ENCODE measurements at places on chromosomes 6 and 20.

DNA sequence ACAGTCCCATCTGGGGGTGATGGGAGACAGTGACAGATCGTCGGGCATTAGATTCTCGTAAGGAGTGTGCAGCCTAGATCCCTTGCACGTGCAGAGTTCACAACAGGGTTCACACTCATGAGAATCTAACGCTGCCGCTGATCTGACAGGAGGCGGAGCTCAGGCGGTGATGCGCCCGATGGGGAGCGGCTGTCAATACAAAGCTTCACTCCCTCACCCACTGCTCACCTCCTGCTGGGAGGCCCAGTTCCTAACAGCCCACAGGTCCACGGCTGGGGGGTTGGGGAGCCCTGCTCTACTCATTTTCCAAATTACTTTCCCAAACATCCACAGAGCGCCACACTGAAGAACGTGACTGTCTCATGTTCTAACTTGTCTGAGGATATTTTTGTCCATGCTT lies 25.3 kb downstream of the CTCFL start:
- DNase-seq, result no peak

GRCh38 chr6:139249395-139249794 lies 42.4 kb downstream of the TXLNB start:
- no peak for DNase-seq

DNA sequence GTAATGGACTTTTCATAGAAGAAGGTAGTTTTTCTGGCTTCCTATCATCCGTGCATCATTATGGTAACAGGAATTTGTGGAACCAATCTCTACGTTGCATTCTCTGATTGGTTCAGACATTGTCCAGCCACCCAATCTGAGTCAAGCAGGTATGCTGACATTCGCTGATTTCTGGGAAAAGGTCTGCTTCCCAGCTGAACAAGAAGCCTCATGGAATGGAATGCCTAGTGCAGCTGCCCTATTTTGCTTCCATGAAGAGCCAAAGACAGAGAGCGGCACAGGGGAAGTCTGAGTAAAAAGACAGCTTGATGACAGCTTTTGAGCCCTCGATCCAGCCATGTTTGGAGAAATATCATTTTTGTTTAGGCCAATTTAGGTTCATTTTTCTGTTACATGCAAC lies 38.5 kb upstream of the TXLNB start:
- no peak for DNase-seq

- no peak for DNase-seq
Observed at GRCh38 chr20:35506179-35506578, 23.3 kb downstream of the C20orf173 start.

- DNase-seq, result no peak
Observed at GRCh38 chr6:100447081-100447899, 17.4 kb downstream of the SIM1 start.

GRCh38 chr20:9223296-9223695 lies 154.4 kb downstream of the PLCB4 start:
- no peak for DNase-seq

DNA sequence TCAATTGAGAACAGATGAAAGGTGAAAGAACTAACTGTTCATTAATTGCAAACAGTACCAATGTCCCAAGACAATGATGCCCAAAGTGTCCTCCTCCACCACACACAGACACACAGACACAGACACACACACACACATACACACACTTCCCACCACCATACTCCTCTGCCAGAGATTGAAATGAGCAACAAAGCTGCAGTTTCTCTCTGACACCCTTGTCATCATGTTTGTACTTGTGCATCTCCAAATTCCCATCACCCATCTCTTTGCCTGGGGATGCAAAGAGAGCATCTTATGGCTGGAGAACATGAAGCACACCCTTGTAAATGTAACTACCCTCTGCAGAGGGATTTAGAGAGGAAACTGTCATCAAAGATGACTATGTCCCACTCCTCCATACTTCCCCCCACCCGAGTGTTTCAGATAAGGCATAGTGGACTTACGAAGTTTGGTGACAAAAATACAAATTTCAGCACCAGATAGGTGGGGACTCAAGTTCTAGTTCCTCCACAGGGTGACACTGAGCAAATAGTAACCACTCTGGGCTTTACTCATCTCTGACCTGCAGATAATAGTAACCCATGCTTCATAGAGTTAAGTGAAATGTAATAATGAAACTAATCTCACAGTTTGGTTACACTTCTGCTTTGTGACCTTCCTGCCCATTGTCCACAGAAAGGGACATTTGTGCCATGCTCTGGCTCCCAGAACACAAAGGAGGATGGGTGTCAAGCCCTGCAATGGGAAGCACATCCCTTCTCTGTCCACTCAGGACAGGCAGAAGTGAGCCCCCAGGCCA lies 8.7 kb downstream of the MAFB start:
- no peak for DNase-seq

DNA sequence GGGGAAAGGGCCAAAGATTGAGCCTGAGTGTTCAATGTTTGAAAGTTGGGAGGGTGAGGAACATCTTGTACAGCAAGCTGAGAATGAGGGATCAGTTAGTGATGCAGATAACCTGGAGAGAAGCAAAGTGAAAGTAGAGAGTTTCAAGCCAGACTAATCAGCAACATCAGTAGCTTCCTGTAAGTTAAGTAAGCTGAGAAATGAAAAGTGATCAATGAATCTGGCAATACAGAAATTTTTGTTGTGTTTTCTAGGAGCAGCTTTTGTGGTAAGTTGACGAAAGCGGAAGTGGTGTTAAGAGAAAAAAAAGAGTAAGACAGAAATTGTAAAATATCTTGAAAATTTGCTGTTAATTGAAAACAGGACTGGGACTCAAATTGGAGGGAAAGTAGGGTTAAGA lies 855.5 kb upstream of the MAP3K7 start:
- no peak for DNase-seq

DNA sequence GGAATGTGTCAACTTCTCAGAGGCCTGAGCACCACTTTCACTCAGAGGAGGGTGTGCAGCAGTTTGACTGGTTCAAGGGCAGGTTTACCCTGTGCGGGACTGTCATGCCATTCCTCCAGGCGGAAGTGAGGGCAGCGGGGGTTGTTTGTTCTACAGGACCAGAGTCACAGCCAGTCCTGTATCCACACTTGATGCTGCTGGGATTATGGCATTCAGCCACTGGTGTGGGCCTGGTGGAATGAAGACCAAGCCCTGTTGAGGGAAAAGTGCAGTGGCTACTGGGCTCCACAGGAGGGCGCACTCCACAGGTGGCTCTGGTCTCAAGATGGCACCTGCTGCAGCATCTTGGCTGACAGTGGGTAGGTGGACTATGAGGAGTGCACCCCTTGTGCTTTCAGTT lies 14.8 kb downstream of the SEMG2 start:
- DNase-seq, result no peak

DNA sequence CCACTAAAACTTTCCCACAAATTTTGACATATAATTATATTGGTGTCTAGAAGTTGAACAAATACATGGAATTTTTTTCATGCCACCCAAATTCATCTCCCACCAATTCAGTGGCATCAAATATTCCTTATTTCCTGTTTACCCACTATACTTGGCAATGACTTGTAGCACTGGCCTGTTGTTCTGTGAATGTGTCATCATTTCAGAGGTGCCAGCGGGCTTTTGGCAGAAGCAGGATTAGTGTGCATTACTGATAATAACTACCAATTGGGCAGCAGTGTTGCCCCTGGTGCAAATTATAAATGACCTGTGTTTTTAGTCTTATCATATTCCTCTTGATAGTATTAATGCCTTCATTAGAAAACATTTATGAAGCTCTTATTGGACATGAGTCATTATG lies 121.3 kb downstream of the TFAP2B start:
- no peak for DNase-seq

GRCh38 chr6:66948106-66948505 lies 1241.1 kb upstream of the EYS start:
- DNase-seq, result no peak

DNA sequence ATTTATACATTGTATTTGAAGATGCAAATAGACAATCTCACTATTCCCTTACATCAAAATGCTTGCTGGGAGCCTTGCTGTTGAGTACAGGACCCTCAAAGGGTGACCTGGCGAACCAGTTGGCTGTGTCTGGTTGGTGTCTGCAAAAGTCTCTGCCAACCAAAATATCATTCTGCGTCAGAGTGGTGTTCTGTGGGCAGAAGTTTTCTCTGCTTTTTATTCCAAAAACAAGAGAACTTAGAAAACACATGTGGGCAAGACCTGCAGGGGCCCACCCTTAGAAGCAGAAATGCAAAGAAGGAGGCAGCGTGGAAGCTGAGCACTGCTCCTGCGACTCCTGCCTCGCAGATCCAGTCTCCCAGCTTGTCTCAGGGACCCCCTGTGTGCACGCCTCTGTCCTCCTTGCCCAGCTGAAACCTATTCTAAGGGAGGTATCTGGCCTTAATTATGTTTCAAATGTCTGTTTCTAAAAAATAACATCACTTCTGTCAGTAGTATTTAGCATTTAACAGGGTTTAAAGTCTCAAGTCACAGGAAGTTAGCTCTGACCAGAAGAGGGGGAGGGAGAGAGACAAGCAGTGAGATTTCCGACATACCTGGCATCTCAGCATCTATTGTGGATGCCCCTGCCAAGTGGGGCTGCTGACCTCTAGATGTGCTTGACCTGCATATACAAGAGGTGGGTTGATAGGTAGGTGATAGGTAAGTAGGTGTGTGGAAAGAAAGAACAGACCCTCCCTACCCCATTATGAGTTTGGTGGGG lies 101.3 kb downstream of the SASH1 start:
- DNase-seq, result no peak

DNA sequence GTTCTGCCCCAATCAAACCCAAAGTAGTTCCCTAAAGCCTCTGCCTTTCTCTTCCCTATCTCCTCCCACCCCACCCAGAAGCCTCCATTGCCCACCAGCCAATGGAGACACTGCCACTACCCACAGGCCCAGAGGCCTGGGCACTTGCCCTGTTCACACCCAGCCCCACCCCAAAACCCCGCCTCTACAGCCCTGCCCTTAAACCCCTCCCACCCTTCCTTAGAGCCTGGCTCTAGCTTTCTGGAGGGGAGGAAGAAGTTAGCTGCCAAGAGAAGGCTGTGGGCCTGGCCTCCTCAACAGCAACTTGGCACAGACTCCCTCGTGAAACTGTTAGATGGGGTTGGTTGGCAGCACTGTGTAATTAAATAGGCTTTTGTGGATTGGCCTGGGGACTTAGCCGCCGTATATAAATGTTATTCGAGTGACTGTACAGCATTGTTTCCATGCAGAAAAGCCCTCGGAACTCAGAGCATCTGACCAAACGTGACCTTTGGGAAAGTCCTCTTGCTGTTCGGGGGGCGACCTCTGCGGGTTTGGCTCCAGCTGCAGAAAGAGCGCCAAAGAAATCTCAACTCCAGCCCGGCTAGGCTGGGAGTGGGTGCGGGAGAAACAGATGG lies 31.4 kb downstream of the COL11A2 start:
- DNase-seq, result no peak

- no peak for DNase-seq
Observed at GRCh38 chr6:135633573-135633972, 136.0 kb upstream of the AHI1 start.

- DNase-seq, result no peak
Observed at GRCh38 chr20:34571753-34572152, 13.2 kb downstream of the MAP1LC3A start.

GRCh38 chr6:107121964-107122495 lies 6.7 kb upstream of the BEND3 start:
- no peak for DNase-seq

DNA sequence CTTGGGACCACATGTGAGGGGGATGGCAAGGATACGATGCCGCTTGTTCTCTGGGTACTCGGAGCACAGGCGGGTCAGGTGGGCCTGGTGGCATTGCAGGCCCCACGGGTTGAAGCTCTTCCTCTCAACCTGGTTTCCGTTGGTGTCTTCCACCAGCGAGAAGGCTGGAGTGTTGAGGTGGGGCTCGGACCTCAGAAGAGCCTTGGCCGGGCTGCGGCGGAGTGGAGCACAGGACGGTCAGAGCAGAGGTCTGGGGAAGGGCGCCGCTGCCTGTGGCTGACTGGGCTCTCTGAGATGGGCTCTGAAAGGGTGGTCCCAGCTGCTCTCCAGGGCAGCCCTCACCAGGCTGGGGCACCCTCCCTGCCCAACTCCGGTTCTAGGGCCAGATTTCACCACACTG lies 15.2 kb upstream of the UQCC2 start:
- no peak for DNase-seq

GRCh38 chr6:1526398-1527072 lies 83.2 kb upstream of the FOXC1 start:
- DNase-seq, result no peak

- no peak for DNase-seq
Observed at GRCh38 chr6:5338177-5338960, 77.1 kb downstream of the FARS2 start.

DNA sequence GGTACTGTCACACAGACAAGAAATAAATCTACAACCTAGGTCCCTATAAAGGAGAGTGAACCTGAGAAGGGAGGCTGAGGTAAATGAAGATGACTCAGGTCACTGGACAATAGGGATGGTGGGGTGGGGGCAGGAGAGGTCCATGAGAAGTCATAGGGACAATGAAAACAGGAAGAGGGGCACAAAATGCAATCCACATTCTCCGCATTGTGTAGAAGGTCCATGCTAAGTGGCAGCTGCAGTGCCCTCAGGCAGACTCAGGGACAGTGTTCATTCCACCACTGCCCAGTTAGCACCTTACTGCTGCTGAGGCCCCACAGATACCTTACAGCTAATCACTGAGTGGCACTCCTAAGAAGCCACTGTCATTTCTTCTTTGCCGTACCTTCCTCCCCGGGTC lies 156.8 kb downstream of the RCAN2 start:
- no peak for DNase-seq

- no peak for DNase-seq
Observed at GRCh38 chr6:82910395-82910794, 155.2 kb downstream of the UBE3D start.

GRCh38 chr6:80932359-80932758 lies 820.1 kb downstream of the TENT5A start:
- DNase-seq, result no peak

DNA sequence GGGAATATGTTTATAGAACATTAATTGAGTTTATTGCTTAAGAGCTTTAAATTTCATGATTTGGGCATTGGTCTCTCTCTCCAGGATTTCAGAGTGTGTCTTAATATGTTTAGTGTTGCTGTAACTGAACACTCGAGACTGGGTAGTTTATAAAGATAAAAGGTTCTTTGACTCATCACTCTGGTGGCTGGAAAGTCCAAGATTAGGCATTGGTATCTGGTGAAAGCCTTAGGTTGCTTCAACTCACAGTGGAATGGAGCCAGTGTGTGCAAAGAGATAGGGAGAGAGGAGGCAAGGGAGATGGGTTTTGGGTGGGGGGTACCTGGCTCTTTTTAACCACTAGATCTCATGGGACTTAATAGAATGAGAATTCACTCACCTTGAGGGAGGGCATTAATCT lies 35.6 kb upstream of the DTNBP1 start:
- no peak for DNase-seq

DNA sequence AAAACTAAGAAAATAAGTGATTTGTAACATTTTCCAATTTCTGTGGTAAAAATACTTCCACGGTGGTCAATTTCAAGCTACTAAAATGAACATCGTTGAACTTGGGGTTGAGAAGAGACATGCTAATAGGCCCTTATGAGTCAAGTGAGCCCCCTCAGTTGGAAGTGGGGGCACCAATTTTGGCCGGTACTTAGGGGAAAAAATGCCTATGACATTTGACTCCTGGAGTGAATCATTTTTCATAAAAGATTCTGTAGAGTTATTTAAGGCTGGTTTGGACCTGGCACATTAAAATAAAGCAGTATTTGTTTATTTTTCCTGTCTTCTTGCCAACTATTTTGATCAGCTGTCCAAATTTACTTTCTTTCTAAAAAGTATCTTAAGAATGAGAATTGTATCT lies 32.4 kb upstream of the CAP2 start:
- no peak for DNase-seq
